Right lobe of liver (tissue), 6 donors: ENCODE measurements at places on chromosomes 3 and 15. TPM values are rescaled to one million over a fixed set of nuclear protein-coding genes. Genes with fewer than 3 reads are reported as not detected.

- DNase-seq: no peak
Observed at GRCh38 chr3:173552526-173552925, 155.0 kb downstream of the NLGN1 start.

DNA sequence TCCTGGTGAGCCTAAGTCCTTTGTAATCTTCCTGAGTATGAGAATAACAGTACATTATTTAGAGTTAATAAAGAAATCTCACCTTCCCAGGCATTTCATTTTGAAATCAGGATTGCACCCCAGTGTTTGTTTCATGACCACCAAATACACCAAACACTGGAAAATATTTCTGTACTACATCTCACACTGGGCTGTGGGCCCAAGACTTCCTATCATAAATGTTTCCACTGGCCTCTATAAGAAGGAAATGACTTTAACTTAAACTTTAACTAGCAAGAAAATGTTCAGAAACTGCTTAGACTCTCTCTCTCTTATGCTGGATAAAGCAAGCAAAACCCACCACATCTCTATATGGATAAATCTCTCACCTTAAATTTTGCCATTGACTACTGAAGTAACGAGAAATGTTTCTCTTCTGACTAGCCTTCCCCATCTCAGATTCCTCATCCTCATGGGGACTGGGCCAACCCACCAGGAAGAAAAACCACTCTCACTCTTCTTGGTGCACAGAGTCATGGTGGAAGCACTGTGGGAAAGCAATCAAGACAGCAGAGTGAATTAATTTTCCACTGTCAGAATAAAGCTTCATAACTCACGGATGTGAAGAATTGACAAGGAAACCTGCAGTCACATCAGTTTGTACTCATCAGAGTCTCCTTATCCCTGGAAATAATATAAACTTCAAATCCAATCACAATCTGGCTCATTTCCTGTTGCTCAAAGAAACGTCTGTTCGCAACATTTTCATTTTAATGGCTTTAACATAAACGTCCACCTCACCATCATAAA is 859.6 kb downstream of the EPHA3 start:
- no peak for DNase-seq

GRCh38 chr3:116087426-116087825 is 357.9 kb downstream of the LSAMP start:
- DNase-seq: no peak

DNA sequence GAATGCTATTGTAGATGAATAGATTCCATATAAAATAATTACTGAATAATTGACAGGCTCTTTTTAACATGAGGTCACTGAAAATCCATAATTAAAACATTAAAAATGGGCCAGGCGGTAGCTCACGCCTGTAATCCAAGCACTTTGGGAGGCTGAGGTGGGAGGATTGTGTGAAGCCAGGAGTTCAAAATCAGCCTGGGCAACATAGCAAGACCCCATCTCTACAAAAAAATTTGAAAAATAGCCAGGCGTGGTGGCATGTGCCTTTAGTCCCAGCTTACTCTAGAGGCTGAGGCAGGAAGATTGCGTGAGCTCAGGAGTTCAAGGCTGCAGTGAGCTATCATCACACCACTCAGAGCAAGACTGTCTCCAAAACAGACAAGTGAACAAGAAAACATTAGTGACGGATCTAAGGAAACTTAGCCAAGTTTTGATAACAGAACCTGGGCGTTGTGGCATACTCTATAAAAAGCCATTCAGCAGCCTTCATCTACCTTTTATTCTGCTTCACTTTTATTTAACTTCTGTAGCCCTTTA is 110.5 kb downstream of the KLHL25 start:
- DNase-seq: no peak

GRCh38 chr3:39216176-39216790 is 23.9 kb upstream of the XIRP1 start:
- DNase-seq: no peak

GRCh38 chr15:79900087-79900486 is 3.3 kb upstream of the MTHFS start:
- no peak for DNase-seq

DNA sequence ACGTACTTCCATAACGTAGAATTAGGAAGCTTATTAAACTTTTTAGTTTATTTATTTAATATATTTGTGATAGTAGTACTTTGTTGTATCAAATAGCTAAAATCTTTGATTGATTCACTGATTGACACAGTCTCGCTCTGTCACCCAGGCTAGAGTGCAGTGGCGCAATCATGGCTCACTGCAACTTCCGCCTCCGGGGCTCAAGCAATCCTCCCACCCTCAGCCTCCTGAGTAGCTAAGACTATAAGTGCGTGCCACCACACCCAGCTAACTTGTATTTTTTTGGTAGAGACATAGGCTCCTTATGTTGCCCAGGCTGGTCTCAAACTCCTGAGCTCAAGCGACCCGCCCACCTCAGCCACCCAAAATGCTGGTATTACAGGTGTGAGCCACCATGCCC is 5.7 kb downstream of the APH1B start:
- peak; percentile 55 for DNase-seq

- DNase-seq: no peak
Observed at GRCh38 chr15:69653846-69654245, 201.2 kb downstream of the RPLP1 start.

DNA sequence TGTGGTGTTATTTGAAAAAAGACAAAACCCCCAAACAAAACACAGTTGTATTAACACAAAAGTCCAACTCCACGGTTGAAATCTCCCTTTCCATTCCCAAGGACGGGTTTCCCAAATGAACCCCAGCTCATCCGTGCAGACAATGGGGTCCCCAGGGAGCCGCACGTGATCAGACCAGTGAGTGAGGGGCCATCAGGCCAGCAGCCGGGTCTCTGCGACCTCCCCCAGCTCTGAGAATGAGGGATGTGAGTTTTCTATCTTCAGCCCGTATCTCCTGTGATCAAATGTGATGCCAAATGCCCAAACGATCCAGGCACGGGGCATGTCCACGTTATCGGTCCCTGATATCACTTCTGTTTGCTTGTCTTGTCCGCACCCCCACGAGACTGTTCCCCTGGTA is 138.0 kb downstream of the OPA1 start:
- DNase-seq: no peak

GRCh38 chr15:95439922-95440376 is 890.6 kb upstream of the NR2F2 start:
- no peak for DNase-seq

- DNase-seq: no peak
Observed at GRCh38 chr3:56260262-56260661, 208.0 kb downstream of the ERC2 start.

- DNase-seq: no peak
Observed at GRCh38 chr3:156665291-156665690, 9.1 kb upstream of the TIPARP start.

- no peak for DNase-seq
Observed at GRCh38 chr3:32138545-32139104, 32.2 kb downstream of the GPD1L start.

MUC13 gene
- total RNA-seq: not detected

DLEC1 gene
- 0.15 TPM for total RNA-seq

SAXO2 gene
- total RNA-seq: 0.71 TPM

GOLGA8S gene
- total RNA-seq: 0.18 TPM

RYR3 gene
- total RNA-seq: 0.05 TPM
